ENCODE measurements at places on chromosomes 16 and 17. TPM values are rescaled to one million over a fixed set of nuclear protein-coding genes. Genes with fewer than 3 reads are reported as not detected.

INCA1 gene
- 7.9 TPM for polyA plus RNA-seq

FGF11 gene
- 6.0 TPM for polyA plus RNA-seq

SPNS2 gene
- 44.3 TPM for polyA plus RNA-seq

CUEDC1 gene
- 45.6 TPM for polyA plus RNA-seq

PRR35 gene
- polyA plus RNA-seq, result 10.5 TPM

MARVELD3 gene
- polyA plus RNA-seq, result 13.2 TPM

GNGT2 gene
- 1.8 TPM for polyA plus RNA-seq

KRTAP9-2 gene
- not detected for polyA plus RNA-seq

GP1BA gene
- 1.5 TPM for polyA plus RNA-seq

Measured in right renal pelvis (tissue), 4 donors.